Left renal cortex interstitium (tissue), 4 donors: ENCODE measurements at places on chromosomes 12 and 14. TPM values are rescaled to one million over a fixed set of nuclear protein-coding genes. Genes with fewer than 3 reads are reported as not detected.

DNA sequence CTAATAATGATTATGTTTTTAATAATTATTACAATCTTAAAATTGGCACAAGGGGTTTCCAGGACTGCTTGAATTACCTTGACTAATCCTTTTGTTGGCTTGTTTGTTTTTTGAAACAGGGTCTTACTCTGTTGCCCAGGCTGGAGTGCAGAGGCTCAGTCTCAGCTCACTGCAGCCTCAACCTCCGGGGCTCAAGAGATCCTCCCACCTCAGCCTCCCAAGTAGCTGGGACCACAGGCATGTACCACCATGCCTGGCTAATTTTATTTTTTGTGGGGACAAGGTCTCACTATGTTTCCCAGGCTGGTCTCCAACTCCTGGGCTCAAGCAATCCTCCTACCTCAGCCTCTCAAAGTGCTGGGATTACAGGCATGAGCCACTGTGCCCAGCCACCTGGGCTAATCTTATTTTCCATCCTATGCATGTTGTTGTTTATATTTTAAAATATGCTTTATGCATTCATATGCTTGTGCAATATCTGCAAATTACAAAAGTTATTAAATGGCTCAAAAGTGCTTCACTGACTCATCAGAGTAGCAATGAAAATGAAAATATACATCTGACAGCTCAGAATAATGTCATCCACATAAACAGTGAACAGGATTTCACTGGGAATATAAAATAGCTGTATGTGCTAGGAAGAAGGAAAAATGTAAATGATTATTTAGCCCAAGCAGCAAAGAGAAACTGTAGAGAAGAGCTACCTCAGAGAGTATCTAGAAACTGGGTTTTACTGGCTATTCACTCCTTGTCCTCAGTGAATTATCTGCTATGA, 24.8 kb upstream of the PLEKHG6 start:
- DNase-seq, result no peak

Gene CPM
- 22.4 TPM for polyA plus RNA-seq

DNA sequence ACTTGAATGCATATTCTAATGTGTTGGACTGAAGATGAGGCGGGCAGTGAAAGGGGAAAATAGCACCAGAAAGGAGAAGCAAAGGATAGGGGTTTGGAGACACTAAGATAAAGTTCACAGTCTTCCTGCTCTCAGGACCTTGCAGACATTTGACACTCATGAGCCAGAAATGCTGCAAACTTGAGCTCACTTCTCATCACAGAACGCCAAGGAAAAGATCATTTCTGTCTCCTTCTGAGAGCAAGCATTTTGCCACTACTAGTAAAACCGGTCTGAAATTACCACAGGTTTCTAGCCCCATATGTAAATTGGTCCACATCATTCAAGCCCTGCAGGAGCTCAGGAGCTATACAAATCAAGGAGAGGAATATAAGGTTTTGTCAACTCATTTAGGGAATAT, 44.6 kb upstream of the ANO2 start:
- no peak for DNase-seq

DNA sequence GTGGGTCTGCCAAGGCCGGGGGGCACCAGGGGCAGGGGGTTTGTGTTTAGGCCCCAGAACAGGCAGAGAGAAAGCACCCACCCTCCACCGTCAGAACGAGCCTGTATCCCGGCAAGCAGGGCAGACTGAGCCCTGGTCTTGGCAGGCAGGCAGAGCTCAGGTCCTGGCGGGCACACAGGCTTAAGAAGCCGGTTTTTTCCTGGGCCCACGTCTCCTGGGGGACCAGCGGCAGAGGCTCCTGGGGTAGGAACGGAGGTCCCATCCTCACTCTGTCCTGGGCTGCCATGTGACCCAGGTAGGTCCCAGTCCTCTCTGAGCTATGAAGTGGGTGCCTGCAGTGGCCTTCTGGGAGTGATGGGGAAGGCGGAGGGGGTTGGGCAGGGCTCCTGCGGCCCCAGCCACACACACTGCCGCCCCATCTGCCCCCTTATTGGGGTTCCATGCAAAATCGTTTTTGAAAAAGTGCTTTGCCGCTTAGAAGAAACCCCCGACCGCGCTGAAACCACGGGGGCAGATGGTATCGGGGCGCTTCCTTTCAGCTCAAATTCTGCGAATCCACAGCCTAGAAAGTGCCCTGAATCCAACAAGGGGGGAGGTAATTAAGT, 24.2 kb downstream of the SH2B3 start:
- no peak for DNase-seq

Gene PARPBP
- 17.6 TPM for polyA plus RNA-seq

DNA sequence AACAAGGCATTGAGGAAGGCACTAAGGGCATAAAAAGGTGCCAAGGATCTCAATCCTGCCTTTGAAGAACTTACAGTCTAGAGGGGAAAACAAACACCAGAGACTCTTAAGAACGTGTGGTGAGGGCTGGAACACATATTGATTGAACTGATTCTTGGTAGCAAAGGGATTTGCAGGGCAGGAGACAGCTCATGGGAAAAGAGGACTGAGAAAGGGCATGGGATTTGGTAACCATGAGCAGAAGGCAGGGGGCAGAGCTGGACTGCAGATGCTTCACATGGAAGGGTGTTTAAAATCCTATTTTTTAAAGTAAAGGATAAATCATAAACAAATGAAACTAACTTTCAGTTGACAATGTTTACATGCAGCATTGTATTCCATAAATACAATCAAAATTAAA, 203.1 kb downstream of the ITPR2 start:
- no peak for DNase-seq

DNA sequence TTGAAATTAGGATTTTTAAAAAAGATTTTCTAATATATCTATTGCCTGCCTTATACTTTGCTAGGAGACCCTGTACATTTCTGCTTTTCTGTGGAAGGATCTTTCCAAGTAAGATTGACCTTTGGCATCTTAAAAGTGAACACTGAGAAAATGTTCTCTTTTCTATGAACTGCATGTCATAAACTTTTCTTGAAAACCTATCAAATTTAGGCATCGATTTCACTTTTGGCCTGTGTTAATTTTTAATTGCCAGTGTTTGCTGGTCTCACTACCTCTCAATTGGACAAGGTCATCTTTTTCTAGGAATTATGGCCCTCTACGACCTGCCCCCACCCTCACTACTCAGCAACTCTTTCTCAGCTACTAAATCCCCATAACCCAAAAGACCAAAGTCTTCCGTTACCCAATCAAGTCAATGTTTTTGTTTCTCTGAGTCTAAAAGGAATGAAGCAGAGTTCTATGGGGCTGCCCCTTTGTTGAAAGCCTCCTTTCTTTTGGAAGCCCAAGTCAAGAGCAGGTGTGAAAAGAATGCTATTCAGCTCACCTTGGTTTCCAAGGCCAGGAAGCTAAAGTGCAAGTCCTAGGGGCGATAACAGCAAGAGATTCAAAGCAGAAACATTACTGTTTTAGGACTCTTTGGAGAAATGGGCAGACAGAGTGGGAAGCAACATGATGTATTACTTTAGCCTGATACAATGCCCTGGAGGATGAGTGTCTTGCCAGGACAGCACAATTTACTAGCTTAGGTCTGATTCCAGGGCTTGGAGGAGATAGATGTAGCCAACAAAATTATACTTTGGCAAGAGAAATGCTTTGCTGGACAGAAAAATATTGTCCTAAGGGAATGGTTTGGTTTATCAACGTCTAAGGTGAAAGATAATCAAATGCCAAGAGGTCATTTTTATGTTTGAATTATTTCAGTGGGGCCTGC, 55.0 kb downstream of the IGF1 start:
- DNase-seq, result no peak

DNA sequence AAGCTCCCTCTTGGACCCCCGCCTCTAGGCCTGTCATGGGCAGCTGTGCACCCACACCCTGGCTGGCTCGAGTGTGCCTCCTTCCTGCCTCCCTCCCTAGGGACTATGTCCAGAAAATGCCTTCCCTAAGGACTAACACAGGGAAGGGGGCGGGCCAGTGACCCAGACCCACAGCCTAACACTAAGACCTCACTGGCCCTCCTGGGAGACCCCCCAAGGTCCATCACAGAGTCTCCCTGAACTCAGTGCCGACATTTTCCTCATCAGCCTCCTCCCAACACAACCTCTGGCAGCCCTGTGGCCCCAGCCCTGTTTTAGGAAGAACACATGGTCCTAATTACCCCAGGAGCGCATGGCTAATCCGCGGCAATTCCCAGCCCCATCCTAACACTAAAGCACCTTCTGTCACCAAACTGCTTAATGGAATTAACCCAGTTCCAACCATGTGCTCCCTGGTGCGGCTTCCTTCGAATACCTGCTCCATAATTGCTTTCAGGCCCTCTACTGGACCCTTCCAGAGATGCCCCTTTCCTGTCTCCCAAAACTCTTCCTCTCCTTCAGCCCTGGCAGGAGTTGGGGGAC, 5.6 kb downstream of the MSI1 start:
- no peak for DNase-seq

DNA sequence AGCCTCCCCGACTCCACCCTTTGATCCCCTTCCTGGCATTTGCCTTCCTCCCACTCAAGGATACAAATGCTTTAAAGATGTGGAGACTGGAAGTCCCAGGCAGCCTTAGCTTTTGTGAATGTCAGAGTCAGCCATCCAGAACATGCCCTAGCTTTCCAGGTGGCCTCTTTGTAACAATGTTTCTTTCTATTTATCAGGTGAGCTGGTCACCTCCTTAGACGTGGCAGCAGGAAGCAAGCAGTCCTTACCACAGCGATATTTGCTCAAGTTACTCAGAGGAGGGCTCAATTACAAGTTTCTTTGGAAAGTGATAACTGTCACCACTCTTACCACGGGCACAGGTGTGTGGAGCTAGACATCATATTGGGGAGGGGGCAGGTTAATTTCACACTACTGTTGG, 4.9 kb downstream of the GALNT6 start:
- DNase-seq, result no peak

Gene ISCA2
- 36.1 TPM for polyA plus RNA-seq

Gene AKAP6
- polyA plus RNA-seq, result 3.2 TPM

Gene SERPINA12
- polyA plus RNA-seq, result 0.46 TPM

- DNase-seq, result no peak
Measured at GRCh38 chr12:89347325-89347829, 4.9 kb downstream of the DUSP6 start.

DNA sequence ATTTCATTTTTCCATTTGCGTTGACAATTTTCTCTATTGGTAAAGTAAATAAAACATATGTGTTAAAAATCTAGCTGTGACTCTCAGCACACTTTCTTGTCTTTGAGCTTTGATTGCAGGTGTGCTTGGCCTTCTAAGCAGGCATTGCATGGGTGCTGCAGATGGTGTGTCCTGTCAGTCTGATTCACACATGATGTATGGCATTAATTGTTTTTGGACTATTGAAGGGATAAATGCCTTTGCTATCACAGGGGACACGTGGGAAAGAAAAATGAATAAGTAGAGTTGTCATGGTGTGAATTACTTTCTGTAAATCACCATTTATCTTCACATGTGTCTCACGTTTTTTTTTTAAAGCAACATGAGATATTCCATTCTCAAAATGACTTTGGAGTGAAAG, 211.3 kb upstream of the NAV3 start:
- no peak for DNase-seq

DNA sequence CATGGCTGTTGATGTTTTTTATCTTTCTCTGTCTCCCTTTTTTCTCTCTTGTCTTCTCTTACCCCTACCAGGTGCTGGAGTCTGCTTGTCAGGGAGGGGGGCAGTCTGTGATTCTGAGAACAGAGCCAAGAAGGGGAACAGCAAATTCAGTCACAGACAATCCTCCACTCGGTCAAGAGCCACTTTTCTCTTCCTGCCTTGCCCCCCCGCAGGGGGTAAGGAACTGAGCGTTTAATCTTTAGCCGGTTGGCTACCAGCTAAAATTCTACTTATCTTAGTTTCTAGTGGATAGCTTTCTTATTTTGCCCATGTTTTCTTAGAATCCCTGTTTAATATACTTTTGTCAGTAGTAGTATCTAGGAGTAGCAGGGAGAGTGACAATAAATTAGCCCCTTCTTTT, 1.9 kb downstream of the RIMKLB start:
- DNase-seq, result no peak

- no peak for DNase-seq
Measured at GRCh38 chr12:75970310-75970709, 61.3 kb downstream of the PHLDA1 start.

DNA sequence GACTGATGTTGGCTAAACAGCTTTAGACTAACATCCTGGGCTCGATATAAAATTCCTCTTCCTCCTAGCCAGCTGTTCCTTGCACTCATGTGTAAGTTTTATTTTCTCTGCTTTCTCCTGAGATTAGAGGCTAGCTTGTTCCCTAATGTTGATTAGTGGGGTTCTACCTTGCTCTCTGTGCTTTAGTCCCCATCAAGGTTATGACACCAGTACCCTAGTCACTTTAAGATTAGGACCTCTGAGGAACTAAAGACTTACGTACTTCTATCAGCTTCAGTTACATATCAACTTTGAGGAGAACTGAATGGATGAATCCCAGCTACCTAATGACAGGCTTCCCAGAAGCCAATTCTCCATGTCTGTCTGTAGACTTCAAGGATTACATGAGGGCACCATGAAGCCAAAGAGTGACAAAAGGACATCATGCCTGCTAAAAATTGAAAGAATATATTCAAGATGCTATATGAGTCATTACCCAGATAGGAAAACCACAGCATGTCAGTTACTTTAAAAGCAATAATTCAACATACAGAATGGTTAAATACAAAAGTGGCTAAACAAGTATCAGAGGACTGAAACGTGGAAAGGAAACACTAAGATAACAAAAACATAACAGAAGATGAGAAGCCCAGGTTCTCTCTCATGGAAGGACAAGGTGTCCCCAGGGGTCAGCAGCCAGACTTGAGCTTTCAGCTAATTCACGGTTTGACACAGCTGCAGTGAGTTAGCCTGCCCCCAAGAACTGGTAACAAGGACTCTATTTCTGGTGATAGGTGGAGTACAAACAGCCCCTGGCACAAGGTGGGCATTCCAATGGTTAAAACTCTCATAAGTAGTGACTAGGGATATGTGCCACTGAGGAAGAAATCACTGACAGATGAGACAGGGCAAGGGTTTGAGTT, 20.4 kb downstream of the ADAM20 start:
- DNase-seq, result no peak

Gene VRTN
- not detected for polyA plus RNA-seq

GRCh38 chr12:12327802-12328201, 22.2 kb downstream of the MANSC1 start:
- no peak for DNase-seq

DNA sequence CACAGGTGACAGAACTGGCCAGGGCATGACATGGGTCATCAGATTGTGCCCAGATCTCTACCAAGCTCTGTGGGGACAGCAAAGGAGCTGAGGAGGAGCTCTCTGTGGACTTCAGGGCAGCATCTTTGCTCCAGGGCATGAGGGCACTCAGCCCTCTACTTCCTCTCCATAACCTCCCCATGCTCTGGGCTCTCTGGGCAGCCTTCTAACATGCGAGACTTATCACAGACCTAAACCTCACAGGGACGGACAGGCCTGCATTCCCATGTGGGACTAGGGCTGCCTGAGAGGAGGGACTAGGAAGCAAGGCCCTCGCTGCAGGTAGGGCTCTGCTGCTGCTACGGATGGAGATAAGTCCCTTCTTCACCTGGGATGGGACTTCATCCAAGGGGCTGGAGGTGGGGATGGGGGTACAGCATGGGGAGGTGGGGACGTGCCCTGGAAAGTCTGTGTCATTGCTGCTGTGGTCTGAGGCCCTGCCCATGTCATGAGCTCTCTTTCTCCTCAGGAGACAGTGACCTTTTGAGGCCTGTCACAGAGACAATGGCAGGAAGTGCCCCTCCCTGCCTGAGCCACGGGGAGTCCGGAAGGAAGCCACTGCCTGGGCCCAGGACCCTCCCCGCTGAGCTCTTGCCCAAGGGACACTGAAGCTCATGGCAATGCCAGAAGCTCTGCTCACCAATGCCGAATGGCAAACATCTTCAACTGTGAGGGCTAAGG, 44.1 kb downstream of the PITPNM2 start:
- DNase-seq, result no peak
